ENCODE measurements at places on chromosomes 16 and 17. TPM values are rescaled to one million over a fixed set of nuclear protein-coding genes. Genes with fewer than 3 reads are reported as not detected.

The MEOX1 gene
- 0.41 TPM for total RNA-seq

The ZP2 gene
- not detected for total RNA-seq

The SLC47A1 gene
- total RNA-seq = 4.9 TPM

GRCh38 chr17:28043741-28044140, 1.3 kb downstream of the NLK start:
- no peak for DNase-seq

GRCh38 chr17:74467221-74467951, 952 bp downstream of the CD300A start:
- no peak for DNase-seq

DNA sequence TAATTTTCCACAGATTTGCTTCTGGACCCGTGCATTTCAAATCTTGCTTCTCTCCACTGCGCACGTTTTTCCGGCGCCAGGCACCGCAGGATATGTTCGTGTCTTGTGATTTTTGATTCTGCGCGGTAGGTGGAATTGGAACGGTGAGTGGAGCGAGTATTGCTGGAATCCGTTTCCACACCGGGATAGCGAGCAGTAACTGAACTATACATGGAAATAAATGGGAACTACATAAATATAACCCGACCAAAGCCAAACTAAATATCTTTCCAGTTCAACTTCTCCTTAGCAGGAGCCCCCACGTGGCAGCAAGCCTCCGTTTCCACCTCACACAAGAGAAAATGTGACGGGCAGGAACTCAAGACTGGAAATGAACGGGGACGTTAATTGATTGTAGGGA, 154.0 kb downstream of the SEC14L1 start:
- no peak for DNase-seq
